ENCODE measurements at places on chromosomes 4 and X.

- no peak for DNase-seq
Observed at GRCh38 chr4:181281451-181281850, 961.8 kb upstream of the TENM3 start.

DNA sequence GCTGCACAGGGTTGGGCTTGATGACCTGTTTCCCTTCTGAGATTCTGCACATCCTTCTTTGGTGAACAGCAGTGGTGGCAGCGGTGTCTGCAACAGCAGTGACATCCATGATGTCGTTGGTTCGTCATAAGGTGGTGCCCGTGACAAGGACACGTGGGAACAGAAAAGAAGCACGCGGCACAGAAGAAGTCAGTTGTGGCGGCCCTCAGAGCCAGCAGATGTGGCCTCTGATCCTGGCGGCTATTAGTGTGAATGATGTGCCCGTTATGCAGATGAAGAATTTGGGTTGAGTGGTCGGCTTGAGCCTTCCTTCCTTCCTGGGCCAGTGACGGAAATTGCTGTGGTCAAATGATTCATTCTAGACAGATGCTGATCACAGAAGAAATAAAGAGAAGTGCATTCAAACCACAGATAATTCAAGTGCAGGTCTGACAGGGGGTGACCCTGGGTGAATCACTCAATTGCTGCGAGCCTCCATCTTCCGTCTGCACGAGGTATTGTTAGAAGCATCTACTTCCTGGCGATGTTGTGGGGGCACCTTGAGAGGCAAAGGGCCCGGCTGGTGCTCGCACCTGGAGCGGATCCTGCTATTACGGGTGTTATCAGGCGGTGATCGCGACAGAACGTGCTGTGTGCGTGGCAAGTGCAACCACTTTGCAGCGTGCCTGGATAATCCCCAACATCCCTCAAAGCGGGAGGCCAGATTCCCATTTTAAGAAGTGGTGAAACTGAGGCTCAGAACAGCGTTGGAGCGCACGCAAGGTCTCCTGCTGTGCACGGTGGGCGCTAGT, 215.2 kb upstream of the PSAPL1 start:
- DNase-seq: no peak

- DNase-seq: no peak
Observed at GRCh38 chr4:93710847-93711430, 117.6 kb upstream of the ATOH1 start.

DNA sequence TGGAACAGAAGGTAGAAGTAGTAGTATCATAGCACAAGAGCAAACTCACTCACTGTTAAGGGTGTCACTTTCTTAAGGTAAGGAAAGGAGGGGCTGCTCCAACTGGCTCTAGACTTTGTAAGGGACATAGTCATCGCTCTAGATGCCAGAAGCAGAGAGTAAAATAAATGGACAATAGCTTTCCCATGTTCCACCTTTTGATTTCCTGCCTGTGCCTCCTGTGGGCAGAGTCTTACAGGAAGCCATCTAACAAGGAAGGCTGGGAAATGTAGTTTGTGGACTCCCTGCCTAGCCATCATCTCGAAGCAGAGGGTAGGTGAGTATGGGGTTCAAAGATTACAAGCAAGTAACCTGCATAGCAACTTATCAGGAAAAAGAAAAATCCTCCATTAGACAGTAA, 1.7 kb upstream of the METTL14 start:
- no peak for DNase-seq

DNA sequence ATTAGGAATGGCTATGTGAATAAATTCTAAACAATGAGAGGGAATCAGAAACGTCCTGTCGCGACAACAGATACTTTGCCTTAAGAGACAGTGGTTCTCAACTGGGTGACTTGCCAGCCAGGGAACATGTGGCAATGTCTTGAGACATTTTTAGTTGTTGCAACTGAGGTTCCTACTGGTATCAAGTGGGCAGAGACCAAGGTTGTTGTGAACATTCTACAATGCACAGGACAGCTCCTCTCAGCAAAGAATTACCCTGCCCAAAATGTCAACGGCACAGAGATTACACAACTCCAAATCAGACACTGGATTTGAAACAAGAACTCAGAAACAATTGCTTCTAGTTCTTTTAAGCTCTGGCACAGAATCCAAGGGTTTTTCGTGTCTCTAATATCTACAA, 128.6 kb downstream of the ARHGAP6 start:
- DNase-seq: no peak

GRCh38 chr4:73929278-73929677, 52.5 kb downstream of the PF4 start:
- DNase-seq: no peak

DNA sequence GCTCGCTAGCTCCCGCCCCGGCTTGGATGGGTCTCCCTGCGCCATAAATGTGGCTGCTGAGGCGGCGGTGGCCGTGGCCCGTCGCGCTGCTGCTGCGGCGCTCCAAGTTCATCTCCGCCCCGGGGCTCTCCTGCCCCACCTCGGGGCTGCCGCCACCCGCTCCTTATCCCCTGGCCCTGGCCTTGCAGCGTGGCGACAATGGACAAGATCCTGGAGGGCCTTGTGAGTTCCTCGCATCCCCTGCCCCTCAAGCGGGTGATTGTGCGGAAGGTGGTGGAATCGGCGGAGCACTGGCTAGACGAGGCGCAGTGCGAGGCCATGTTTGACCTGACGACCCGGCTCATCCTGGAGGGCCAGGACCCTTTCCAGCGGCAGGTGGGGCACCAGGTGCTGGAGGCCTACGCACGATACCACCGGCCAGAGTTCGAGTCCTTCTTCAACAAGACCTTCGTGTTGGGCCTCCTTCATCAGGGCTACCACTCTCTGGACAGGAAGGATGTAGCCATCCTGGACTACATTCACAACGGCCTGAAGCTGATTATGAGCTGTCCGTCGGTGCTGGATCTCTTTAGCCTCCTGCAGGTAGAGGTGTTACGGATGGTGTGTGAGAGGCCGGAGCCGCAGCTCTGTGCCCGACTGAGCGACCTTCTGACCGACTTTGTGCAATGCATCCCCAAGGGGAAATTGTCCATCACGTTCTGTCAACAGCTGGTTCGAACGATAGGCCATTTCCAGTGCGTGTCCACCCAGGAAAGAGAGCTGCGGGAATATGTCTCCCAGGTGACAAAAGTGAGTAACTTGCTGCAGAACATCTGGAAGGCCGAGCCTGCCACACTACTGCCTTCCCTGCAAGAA, 763 bp downstream of the USP38 start:
- DNase-seq: no peak

DNA sequence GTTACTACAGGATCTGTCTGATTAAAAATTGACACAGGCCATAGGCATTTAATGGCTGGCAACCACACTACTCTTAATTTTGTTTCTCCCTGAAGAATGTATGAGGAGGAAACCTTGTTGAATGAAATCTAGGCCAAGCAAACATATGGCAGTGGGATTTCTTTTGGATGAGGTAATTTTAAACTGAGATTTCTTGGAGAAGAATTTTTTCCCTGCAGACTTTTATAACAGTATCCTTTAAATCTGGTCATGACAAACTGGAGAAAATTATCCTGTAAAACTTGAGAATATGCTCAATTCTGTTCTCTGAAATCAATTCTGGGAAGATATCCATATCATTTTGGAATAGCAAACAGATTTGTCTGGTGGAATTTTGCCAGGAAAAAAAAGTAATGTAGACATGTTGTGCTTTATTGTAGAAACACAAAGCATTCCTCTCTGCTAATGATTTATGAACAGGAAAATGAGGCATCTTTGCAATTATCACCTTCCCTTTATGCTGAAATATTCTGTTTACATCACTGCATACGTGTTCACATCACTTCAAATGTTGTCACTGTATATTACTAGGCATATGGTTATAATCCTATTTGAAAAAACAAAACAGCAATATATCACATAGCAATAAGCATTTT, 108.3 kb upstream of the ARSJ start:
- no peak for DNase-seq

DNA sequence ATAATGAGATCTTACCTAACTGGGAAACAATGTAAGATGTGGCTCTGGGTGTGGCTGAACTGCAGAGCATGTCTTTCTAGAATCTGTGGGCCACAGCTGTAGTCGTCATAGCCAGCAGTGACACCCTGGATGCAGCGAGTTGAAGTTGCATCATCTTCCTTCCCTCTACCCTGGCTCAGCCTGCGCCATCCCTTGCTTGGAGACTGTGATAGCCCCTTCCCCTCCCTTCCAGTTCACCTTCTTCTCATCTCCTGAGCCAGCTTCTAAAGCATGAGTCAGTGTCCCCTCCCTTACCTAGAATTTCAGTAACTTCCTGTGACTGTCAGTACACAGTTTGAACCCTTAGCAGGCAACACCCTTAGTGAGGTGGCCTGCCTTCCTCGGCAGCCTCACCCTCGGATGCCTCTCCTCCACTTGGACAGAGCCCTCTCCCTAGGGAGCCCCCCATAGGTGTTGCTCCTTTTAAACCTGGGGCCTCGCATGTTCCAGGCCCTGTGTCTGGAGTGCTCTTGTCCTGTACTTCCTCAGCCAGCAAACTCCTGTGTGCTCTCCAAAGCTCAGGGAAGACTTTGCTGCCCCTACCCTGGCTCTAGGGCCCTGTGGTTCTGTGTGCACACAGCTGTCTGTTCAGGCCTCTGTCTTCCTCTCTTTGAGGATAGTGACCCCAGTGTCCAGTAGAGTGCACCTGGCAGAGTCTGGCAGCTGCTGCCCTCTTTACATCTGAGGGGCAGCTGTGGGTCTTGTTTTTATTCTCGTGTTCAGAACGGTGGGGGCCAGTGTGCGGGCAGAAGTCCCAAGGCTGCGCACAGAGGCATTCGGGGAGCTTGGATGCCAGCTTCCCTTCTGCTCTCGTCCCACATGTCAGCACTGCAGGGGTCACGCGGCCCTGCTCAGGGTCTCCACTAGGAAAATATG, 43.7 kb upstream of the TADA2B start:
- no peak for DNase-seq

DNA sequence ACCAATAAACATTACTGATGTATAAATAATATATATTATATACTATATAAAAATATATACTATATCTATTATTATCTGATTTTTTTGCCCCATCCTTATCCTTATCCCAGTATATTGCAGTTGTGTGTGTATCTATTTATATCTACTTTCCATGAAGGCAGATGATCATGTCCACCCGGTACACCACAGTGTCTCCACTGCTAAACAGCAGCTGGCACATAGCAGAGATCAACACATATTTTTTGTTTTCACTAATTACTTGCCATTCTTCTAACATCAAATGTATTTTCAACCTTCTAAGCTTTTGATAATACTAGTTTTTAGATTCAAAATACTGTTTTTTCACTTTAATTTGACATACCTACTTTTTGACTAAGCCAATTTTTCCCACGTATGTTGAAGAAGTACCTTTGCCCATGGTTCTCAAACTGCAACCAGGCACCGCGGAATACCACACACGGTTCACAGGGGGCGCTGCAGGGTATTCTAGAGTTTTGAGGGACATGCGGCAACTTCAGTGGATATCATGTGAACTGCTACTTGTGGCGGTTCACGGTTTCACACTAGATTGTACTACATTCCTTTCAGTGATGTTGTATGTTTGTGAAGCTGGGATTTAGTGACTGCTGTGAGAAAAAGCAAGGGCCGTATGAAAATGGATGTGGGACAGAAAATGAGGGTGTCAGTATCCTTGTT, 182.5 kb upstream of the NPY2R start:
- DNase-seq: no peak

DNA sequence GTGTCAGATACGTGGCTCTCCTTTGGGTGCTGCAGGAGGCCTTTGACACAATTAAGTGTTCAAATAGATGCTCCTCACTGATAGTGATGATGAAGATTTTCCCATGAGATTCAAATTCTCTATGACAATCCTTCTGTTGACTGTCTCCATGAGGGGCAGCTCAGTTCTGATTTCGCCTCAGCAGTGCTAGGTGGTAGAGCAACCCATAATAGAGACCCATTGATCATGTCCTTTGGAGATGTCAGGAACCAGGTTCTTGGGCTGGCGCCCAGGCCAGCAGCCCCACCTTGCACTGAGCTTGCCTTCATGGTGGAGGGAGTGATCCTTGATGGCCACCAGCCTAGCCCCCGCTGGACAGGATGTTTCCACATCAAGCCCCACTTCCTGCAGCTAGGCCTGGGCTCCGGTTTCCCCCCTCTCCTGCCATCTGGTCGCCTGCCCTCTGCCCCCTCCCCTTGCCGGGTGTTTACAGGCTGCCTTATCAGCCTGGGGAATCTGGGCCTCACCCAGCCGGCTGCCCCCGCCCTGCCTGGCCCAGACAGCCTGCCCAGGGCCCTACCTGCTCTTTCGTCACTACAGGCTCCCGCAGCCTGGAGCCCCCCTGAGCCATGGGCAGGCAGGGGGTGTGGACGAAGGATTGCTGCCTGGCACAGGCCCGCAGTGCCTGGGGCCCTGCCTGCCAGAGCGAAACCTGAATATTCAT, 12.6 kb downstream of the ELF4 start:
- no peak for DNase-seq

DNA sequence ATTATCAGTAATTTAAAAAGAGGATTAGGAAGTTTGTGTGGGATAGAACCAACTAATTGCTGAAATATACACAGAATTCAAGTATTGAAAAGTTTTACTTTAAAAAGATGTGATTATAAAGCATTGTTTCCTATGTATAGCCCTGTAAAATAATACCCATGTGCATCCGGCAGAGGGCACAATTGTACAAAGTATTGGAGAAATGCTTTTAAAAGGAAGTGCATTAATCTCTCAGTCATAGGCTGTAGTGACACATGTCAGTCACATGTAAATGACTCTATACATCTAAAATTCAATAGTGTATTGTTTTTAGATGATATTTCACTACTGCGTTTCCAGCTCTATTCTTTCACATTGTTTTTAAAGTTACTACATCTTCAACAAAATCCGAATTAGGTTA, 9.7 kb upstream of the GEMIN8 start:
- DNase-seq: no peak

DNA sequence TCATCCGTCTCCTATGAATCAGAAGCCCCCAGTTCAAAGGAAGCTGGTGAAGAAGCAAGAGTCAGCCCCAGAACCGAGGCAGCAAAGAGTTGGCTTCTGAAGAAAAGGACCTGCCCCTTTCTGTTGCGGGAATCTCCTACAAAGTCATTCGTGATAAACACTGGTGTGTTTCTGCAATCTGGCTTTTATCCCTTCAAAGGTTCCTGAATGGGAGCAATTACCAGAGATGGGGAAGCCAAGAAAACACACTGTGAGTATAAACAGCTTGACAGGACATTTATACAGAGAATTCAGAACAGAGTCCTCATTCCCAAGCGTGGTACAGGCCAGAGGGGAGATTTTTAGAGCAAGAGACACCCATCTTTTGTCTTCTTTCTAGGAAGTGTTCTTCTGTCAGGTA, 226.8 kb upstream of the LNX1 start:
- DNase-seq: no peak

GRCh38 chr4:150008546-150008945, 69.7 kb upstream of the DCLK2 start:
- no peak for DNase-seq

- no peak for DNase-seq
Observed at GRCh38 chrX:133215747-133216146, 2.4 kb downstream of the TFDP3 start.

DNA sequence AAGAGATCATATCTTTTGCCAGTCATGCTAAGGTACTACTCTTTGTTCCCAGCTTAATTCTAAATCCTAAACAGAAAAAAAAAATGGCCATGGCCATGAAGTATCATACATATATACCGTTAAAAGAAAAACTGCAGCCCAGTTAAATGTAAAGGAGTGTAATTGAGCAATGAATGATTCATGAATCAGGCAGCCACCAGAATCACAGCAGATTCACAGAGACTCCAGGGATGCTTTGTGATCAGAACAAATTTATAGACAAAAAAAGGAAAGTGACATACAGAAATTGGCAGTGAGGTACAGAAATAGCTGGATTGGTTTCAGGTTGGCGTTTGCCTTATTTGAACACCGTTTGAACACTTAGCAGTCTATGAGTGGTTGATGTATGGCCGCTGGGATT, 42.1 kb upstream of the PDGFC start:
- no peak for DNase-seq
